Glutamatergic neuron (in vitro differentiated cells): ENCODE measurements at places on chromosomes 4 and X. TPM values are rescaled to one million over a fixed set of nuclear protein-coding genes. Genes with fewer than 3 reads are reported as not detected.

GRCh38 chr4:182698212-182698611 lies 219.0 kb downstream of the DCTD start:
- no peaks in the 10 kb centered on the region for H3K27me3 ChIP-seq
- H3K4me1 ChIP-seq, result peaks cover 6% of the 10 kb centered on the region

GRCh38 chr4:22733816-22734215 lies 41.1 kb downstream of the GBA3 start:
- no peak for DNase-seq
- no peaks in the 10 kb centered on the region for H3K36me3 ChIP-seq
- no peak overlapping the region for H3K27ac ChIP-seq
- no peaks in the 10 kb centered on the region for H3K4me1 ChIP-seq
- no peak overlapping the region for H3K4me3 ChIP-seq
- H3K27me3 ChIP-seq, result no peaks in the 10 kb centered on the region

DNA sequence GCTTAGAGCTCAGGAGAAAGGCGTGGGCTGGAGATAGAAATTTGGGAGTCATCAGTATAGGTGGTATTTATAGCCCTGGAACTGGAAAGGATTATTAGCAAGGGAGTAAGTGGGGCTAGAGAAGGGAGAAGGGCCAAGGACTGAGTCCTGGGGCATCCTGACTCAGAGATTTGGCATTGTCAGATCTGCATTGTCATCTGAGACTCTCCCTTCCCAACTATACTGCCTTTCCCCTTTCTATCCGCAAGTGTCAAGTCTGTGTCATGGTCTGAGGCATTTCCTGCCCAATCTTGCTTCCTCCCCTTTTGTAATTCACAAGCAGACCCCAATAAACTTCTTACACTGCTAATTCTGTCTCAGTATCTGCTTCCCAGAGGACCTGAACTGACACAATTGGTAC lies 24.4 kb upstream of the SLC25A43 start:
- H3K4me3 ChIP-seq, result no peak overlapping the region
- no peaks in the 10 kb centered on the region for H3K4me1 ChIP-seq
- no peak overlapping the region for H3K27ac ChIP-seq
- no peaks in the 10 kb centered on the region for H3K36me3 ChIP-seq
- no peaks in the 10 kb centered on the region for H3K27me3 ChIP-seq

DNA sequence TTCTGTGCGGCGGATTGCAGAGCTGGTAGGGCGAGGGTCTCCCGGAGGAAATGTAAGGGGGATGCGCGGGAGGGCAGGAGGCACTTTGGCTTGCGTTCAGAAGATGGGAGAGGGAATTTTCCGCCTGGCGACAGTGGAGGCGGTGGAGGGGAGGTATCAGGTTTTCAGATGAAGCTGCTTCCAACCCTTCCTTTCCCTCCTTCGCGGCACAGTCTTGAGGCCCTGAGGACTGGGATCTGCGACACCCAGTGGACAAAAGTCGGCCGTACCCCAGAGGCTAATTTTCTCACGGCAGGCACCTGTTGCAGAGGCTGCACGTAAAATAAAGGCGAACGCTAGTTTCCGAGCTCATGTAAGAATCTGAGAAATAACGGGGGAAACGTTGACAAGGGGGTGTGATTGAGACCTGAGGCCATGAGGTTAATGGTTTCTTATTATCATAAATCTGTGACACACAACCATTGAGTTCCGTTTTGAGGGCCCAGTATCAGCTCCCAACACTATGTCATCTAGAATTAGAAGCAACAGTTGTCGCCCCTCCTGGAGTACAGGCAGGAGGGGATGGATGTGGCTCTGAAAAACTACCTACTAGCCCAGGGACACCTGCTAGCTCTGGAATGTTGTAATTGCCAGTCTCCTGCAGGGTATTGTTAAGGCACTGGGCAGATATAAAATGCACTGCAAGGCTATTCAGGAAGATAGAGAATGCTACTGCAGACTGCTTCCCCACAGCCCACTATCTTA lies 1.1 kb downstream of the ZCCHC18 start:
- peaks cover 1% of the 10 kb centered on the region for H3K4me1 ChIP-seq
- H3K27me3 ChIP-seq, result no peaks in the 10 kb centered on the region
- H3K36me3 ChIP-seq, result no peaks in the 10 kb centered on the region
- H3K27ac ChIP-seq, result peak overlapping the region; percentile 90
- DNase-seq, result peak; percentile 63

- peaks cover 4% of the 10 kb centered on the region for H3K27me3 ChIP-seq
- H3K4me1 ChIP-seq, result peaks cover 7% of the 10 kb centered on the region
- peak overlapping the region; percentile 91 for H3K27ac ChIP-seq
Observed at GRCh38 chr4:120921456-120922380, 808 bp downstream of the PRDM5 start.

- H3K27ac ChIP-seq, result no peak within 1 kb of the TSS
- H3K4me3 ChIP-seq, result peak within 1 kb of the TSS; percentile 82
- H3K4me1 ChIP-seq, result no peaks in the 10 kb centered on the region
- H3K36me3 ChIP-seq, result no peaks in the 10 kb centered on the region
- peak; percentile 64 for DNase-seq
Observed at GRCh38 chrX:106726485-106727437, at the start of gene RNF128. RNF128 (plus strand) TSS chrX:106726701; CDS start chrX:106726914, 213 bp downstream.

GRCh38 chrX:46727441-46727840 lies 31.5 kb downstream of the SLC9A7 start:
- no peaks in the 10 kb centered on the region for H3K27me3 ChIP-seq
- H3K4me1 ChIP-seq, result no peaks in the 10 kb centered on the region
- DNase-seq, result no peak
- H3K36me3 ChIP-seq, result no peaks in the 10 kb centered on the region

GRCh38 chr4:76238236-76238635 lies 13.3 kb upstream of the FAM47E start:
- no peak overlapping the region for H3K27ac ChIP-seq
- no peak for DNase-seq
- H3K4me1 ChIP-seq, result peaks cover 6% of the 10 kb centered on the region
- no peak overlapping the region for H3K4me3 ChIP-seq

DNA sequence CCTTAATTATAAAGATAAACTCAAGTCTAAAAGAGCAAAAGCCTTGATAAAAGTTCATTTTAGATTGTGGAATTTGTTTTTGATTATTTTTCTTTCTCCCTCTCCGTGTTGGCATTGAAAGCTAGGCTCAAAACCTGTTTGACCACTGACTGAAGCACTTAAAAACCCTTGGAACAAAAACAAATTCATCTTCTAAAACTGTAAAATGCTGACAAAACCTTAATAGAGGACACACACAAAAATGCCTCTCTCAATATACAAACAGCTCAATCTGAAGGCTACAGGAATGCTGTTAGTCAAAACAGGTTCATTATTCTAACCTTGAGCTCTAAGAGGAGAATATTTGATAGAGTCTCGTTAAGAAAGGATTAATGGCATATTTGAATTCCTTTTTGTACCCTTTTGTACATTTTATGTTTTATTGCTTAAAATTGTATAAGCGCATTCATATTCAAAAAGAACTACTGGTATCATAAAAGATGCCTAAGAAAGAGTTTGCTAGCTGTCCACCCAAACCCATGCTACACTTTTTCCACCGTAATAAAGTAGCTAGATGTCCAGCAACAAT lies 74.3 kb upstream of the NAP1L5 start:
- no peak overlapping the region for H3K27ac ChIP-seq
- no peak for DNase-seq
- no peaks in the 10 kb centered on the region for H3K4me1 ChIP-seq
- H3K4me3 ChIP-seq, result no peak overlapping the region
- H3K36me3 ChIP-seq, result peaks cover 6% of the 10 kb centered on the region

DNA sequence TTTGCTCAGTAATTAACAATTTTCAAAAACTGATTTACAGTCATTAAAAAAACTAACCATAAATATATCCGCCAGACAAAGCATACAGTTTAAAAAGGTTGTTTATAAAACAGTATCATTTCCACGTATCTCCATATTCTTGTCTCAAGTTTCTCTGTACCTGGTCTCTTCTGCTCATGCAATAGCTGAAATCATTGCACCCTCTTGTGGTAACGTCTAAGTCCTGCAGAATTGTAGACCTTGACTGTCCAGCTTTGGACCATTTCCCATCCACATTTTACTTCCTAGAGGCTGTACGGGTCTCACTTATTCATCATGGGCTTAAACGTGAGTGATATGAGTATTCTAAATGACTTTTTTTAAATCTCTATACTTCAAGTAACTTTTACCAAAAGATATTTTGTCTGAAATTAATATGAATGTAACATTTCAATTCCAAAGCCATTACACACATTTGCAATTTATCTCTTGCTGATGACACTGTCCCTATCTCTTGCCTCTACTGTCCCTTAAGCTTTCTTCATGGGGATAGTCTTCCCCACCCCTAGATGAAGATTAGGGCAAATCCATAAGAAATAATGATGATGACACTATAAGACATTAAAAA lies 118.5 kb downstream of the BTC start:
- H3K4me3 ChIP-seq, result no peak overlapping the region
- DNase-seq, result no peak
- no peaks in the 10 kb centered on the region for H3K36me3 ChIP-seq
- no peak overlapping the region for H3K27ac ChIP-seq

GRCh38 chr4:174045381-174045780 lies 238.1 kb downstream of the FBXO8 start:
- H3K36me3 ChIP-seq, result no peaks in the 10 kb centered on the region
- H3K4me3 ChIP-seq, result no peak overlapping the region
- no peak overlapping the region for H3K27ac ChIP-seq

GRCh38 chr4:74874753-74875367 lies 58.1 kb upstream of the PARM1 start:
- H3K4me1 ChIP-seq, result peaks cover 12% of the 10 kb centered on the region
- H3K27me3 ChIP-seq, result no peaks in the 10 kb centered on the region

GRCh38 chrX:129565046-129565650 lies 25.1 kb downstream of the OCRL start:
- H3K4me3 ChIP-seq, result no peak overlapping the region
- no peak for DNase-seq
- H3K36me3 ChIP-seq, result peaks cover 9% of the 10 kb centered on the region
- H3K27me3 ChIP-seq, result no peaks in the 10 kb centered on the region
- H3K4me1 ChIP-seq, result peaks cover 6% of the 10 kb centered on the region

GRCh38 chrX:49178537-49178936 lies 6.8 kb downstream of the PLP2 start:
- H3K36me3 ChIP-seq, result no peaks in the 10 kb centered on the region
- H3K4me3 ChIP-seq, result no peak overlapping the region
- no peak overlapping the region for H3K27ac ChIP-seq
- H3K27me3 ChIP-seq, result peaks cover 9% of the 10 kb centered on the region
- peaks cover 8% of the 10 kb centered on the region for H3K4me1 ChIP-seq

DNA sequence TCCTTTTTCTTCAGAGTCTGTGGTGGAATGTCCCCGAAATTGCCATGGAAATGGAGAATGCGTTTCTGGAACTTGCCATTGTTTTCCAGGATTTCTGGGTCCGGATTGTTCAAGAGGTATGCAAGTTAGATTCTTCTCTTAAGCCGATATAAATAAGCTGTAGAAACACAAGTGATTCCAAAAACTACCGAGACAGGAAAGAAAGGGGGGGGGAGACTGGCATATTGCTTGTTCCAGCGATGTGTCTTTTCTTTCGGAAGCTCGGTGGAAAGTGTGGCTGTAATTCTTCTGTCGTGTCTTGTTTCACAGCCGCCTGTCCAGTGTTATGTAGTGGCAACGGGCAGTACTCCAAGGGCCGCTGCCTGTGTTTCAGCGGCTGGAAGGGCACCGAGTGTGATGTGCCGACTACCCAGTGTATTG lies 236.9 kb downstream of the DCTD start:
- H3K27me3 ChIP-seq, result peaks cover 3% of the 10 kb centered on the region
- H3K4me1 ChIP-seq, result peaks cover 7% of the 10 kb centered on the region
- peak overlapping the region; percentile 28 for H3K27ac ChIP-seq
- no peaks in the 10 kb centered on the region for H3K36me3 ChIP-seq
- H3K4me3 ChIP-seq, result no peak overlapping the region

- no peaks in the 10 kb centered on the region for H3K27me3 ChIP-seq
- no peaks in the 10 kb centered on the region for H3K4me1 ChIP-seq
- H3K4me3 ChIP-seq, result no peak overlapping the region
- no peak overlapping the region for H3K27ac ChIP-seq
- no peaks in the 10 kb centered on the region for H3K36me3 ChIP-seq
Observed at GRCh38 chr4:47010912-47011446, 17.6 kb upstream of the GABRA4 start.

DNA sequence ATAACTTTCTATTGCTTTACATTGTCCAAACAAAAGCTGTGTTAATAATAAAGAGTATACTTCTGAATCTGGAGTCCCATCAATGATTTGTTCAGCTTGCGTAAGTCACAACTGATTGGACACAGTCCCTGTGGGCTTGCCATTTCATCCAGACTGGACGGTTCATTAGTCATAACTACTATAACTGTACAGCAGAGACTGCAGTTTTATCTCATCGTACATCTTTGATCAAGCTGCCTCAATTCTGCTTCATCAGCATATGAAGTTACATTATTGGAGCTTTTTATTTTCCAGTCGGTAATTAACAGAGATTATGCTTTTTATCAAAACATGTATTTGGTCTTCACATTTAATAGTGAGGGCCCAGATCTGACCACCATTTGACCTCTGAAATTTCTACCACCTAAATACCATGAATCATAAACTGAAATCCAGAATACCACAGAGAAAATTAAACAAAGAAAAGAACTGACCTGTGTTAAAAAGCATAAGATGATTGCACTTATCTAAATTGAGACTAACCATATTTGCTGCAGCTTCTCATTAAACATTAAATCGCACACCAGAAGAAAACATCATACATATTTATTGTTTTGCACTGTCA lies 12.5 kb upstream of the MAB21L2 start:
- peak overlapping the region; percentile 19 for H3K27ac ChIP-seq
- H3K27me3 ChIP-seq, result no peaks in the 10 kb centered on the region
- H3K4me3 ChIP-seq, result peak overlapping the region; percentile 2
- H3K4me1 ChIP-seq, result peaks cover 16% of the 10 kb centered on the region
- no peaks in the 10 kb centered on the region for H3K36me3 ChIP-seq

DNA sequence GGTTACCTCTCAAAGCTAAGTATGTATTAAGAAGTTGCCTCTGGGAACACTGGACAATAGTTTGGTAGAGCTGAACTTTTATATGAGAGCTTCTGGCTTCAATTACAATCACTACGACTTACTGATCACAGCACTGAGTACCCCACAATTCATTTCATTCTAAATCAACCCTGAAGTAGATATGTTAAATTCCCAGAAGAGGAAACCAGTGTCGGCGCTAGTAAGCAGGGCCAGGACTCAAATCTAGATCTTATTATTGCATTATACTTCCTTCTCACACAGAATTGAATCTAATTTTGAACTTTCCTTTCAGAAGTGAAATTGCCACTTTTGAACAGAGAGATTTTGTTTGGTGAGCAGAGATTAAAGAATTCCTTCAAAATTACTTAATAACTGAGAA lies 41.8 kb downstream of the HUWE1 start:
- DNase-seq, result no peak
- no peak overlapping the region for H3K27ac ChIP-seq
- H3K36me3 ChIP-seq, result no peaks in the 10 kb centered on the region
- H3K4me1 ChIP-seq, result no peaks in the 10 kb centered on the region
- H3K4me3 ChIP-seq, result no peak overlapping the region

GRCh38 chr4:99361899-99362275 lies 9.3 kb upstream of the ADH1C start:
- DNase-seq, result no peak
- H3K4me3 ChIP-seq, result no peak overlapping the region
- no peaks in the 10 kb centered on the region for H3K4me1 ChIP-seq
- H3K36me3 ChIP-seq, result no peaks in the 10 kb centered on the region
- H3K27me3 ChIP-seq, result peaks cover 3% of the 10 kb centered on the region
- H3K27ac ChIP-seq, result no peak overlapping the region

- H3K27ac ChIP-seq, result no peak overlapping the region
- no peak overlapping the region for H3K4me3 ChIP-seq
- H3K27me3 ChIP-seq, result no peaks in the 10 kb centered on the region
- peaks cover 4% of the 10 kb centered on the region for H3K4me1 ChIP-seq
Observed at GRCh38 chr4:155738548-155738947, 20.3 kb upstream of the GUCY1B1 start.

Gene ATOH1
- not detected for total RNA-seq

Gene KLB
- total RNA-seq, result not detected

Gene IQCM
- not detected for total RNA-seq

Gene GATA1
- total RNA-seq, result not detected

Gene ART3
- not detected for total RNA-seq

Gene HPSE
- 1.8 TPM for total RNA-seq

Gene PITX2
- 1.3 TPM for total RNA-seq

Gene ASB12
- total RNA-seq, result 0.32 TPM

Gene TRPC5OS
- total RNA-seq, result not detected
